GM12891 (cell line): ENCODE measurements at places on chromosomes 11 and 22.
A peak's percentile ranks its signal among the peaks of the same experiment; 100 is the strongest.

DNA sequence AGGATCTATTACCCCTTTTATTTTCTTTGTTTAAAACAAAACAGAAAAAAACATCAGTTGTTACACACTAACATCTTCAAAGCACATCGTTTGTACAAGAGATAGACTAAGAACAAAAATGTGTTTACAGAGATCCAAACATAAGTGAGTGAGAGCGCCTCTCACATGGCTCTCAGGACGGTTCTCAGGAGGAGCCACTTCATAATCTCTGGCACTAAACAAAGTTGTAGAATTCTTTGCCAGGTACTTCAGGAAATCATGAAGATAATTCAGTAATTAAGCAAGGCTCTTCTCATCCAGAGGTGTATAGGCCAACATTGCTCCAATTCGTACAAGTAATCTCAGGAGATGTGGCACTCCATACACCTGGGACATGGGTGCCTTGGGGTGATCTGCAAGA, 29.8 kb downstream of the PDE3B start:
- no peak for DNase-seq

GRCh38 chr11:122304306-122304705, 188.3 kb upstream of the BLID start:
- DNase-seq: no peak

DNA sequence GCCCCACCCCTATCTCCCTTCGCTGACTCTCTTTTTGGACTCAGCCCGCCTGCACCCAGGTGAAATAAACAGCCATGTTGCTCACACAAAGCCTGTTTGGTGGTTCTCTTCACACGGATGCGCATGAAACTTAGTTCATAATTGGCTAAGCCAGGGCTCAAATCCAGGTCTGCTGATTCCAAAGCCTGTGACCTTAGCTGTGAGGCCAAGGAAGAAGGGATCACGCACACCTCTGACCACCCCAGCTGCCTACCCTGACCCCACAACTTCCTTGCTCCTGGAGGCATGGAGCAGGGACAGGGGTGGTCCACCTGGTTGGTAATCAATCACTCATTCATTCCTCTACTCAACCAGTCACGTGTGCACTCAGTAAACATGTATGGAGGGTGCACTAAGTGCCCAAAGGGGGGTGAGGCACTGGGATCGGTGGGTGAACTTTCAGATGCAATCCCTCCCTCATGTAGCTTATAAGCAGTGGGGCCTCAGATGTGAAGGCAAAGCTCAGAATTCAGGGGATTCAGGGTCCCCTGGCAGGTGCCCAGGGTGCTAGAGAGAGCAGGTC, 10.3 kb downstream of the FXYD2 start:
- DNase-seq: no peak

GRCh38 chr22:31676700-31677099, 14.7 kb upstream of the PISD start:
- DNase-seq: peak; percentile 78

GRCh38 chr11:66840317-66841091, 2.7 kb upstream of the RCE1 start:
- no peak for DNase-seq

GRCh38 chr22:31151872-31152271, 8.1 kb upstream of the RNF185 start:
- no peak for DNase-seq

GRCh38 chr22:42437488-42438292, 5.5 kb upstream of the NFAM1 start:
- DNase-seq: peak; percentile 77

DNA sequence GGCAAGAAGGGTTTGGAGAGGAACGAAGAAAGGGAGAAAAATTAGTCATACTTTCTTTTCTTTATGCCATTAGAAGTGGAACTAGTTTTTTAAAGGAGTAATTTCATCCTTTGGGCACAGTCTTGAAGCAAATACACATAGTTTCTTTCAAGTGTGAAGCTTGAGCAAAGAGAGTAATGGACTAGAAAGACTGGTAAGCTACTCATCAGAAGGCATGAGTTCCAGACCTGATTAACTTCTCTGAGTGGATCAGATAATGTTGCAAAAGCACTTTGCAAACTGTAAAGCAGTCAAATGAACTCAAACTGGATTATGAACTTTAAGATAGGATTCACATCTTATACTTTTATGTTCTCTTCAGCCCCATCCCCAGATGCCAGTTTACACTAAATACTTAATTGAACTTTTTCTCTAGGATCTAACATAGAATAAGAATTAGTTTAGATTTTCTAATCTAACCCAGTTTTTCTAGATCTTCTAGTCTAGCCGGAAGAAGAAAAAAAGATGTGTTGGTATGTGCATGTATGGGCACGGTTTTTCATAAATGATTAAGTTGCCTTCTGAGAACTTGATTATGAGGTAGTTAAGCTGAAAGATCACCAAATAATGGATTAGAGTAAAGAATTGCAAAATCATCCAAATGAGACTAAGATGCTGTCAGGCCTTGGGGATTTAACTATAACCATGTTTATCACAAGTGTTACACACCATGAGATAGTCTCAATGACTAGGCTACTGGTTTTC, 2.5 kb downstream of the DDIAS start:
- DNase-seq: no peak

- peak; percentile 96 for DNase-seq
These were observed 12.8 kb downstream of the MACROD1 start for GRCh38 chr11:64152841-64153691.

DNA sequence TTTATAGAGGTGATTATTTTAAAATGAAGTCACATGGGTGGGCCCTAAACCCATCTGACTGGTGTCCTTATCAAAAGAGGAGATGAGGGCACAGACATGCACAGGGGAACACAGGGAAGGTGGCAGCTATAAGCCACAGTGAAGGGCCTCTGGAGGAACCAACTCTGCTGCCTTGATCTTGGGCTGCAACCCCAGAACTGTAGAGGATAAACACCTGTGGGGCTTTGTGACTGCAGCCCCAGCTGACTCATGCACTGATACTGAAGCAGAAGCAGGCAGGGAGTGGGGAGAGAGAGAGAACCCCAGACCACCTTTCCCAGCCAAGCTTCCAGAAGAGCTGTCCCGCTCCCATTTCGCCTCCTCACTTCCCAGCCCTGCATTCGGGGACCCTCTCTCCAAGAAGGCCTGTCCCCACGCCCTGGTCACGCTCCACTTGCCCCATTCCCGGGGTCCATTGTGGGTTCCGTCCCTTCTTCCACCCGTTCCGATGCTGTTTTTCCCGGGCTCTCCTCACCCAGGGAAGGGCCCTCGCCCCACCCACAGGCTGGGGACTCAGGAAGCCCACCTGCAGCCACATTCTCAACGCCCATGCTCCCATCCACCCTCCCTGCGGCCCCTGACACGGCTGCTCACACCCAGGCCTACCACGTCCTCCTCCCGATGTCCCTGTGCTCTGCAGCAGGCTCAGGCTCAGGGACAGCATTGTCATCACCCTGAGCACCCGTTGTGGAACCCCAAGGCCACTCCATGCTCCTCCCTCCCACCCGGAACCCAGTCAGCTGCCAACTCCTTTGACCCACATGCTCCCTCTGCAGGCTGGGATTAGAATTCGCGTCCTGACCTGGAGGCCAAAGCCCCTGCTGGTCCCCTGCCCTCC, 90.8 kb upstream of the SHANK2 start:
- peak; percentile 54 for DNase-seq

DNA sequence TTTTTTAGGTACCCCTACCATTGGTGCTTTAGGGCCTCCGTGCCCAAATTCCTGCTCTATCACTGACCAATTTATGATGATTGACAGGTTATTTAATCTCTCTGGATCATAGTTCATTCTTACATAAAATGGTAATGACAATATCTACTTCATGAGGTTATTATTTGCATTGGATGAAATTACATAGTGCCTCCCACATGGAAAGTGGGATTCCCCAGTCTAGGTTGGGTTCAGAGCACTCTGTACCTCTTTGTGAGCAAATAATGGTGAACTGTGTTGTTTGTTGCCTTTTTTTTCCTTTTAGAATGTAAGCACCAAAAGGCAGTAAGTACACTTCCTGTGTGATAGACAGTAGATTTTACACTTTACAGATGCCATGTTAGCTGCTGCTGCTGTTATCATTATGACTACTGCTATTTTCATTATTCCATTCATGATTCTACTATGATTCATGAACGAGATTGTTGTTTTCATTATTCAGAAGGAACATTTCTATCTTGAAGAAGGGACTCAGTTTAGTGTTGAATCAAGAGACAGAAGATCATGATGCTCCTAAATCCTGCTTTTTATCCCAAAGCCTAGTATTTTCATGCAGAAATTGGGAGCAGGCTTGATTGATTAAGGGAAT, 100.8 kb downstream of the ALX4 start:
- no peak for DNase-seq

DNA sequence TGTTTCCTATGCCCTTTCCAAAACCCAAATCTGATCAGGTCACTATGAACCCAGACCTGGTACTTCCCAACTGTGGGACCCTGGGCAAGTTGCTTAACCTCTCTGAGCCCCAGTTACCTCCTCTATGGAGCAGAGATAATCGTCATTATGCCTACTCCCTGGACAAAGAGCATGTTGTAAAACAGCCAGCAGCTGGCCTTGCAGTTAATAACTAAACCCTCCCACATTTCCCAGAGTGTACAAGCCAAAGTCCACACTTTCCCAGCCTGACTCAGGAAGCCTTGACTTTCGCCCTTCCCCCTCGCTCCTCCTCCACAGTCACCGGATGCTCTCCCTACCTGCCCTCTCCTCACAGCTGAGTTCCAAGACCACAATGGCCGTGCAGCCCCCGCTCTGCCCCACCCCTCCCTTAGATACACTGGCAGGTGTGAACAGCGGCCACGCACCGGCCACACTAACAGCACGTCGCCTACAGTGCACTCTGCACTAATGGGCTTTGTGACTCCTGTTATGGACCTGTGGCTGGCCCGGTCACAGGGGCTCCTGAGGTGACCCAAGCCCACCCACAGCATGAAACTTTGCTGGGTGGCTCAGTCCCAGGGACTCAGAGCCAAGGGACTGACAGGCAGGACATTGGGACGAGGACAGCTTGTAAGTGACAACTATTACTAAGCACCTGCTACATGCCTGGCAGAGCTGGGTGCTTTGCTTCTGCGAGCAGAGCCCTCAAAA, 15.6 kb upstream of the MFNG start:
- DNase-seq: no peak

DNA sequence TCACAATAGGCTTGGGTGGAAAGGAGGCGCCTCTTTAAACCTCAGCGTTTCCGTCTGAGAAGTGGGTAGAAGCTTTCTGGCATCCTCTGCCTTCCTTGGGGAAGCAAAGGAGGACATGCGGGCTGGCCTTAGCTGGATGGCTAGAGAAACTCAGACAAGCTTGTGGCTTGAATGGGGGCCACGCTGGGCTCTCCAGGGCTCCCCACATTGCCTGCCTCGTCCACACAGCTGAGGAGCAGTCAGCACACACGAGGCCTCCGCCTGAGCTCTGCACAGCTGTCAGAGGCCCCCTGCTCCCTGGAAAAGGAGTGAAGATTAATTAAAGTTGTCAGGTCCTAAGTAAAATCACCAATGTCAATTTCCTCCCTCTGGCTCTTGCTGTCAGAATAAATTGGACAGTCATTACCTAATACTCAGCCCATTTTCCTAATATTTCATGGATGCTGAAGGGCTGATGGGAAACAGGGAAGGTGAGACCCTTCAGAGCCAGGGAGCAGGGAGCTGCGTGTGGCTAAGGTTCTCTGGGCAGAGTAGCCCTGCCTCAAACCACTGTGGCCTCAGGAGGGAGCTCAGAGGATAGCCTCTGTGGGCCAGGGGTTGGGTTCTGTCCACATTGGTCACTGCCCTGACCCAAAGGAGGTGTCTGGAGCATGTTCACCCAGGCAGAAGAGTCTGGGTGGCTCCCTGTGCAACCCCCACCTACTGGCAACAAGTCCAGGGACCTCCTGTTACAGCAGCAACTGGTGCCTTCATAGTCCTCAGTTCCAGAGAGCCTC, 118.3 kb upstream of the CD82 start:
- DNase-seq: no peak

DNA sequence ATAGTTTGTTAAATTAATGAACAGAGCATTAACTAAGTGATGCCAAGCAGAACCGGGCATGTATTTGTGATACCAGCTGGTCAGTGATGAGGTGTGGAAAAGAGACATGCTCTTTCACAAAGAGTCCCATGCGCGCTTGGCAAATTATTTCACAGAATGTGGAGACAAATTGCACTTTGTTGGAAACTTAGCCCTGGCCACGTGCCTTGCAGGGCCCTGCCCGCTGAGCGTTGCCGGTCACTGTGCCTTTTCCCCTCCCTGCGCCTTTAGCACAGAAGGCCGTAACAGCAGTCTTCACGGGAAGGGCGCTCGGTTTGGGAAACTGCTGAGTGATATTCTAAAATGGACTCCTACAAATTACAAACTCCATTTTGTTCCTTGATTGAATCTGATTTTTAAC, 235.9 kb downstream of the TBC1D22A start:
- no peak for DNase-seq

GRCh38 chr22:38740116-38740723, 15.6 kb downstream of the SUN2 start:
- DNase-seq: no peak

DNA sequence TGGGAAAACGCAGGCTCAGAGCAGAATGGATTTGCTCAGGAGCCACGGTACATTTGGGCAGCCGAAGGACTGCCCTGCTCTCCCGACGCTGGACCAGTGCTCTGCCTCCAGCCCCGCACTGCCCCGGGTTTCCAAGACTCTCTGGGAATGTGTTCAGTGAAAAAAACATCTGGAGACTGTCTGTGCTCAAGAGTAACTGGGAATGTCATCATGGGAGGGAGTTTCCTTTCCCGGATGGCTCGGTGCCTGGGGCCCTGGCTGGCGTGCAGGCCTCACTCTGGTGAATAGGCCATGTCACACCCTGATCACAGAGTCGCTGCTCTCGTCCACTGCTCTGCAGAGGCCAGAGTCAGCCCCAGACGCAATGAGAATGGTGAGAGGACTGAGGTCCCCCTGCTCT, 9.8 kb upstream of the APOL6 start:
- no peak for DNase-seq

- DNase-seq: no peak
These were observed 1408.4 kb upstream of the TENM4 start for GRCh38 chr11:80849253-80849652.

GRCh38 chr11:16511116-16512114, 155.1 kb upstream of the SOX6 start:
- DNase-seq: no peak

GRCh38 chr11:57491371-57492061, 24.0 kb downstream of the SLC43A1 start:
- DNase-seq: no peak

- DNase-seq: peak; percentile 65
These were observed 111.2 kb upstream of the THY1 start for GRCh38 chr11:119533921-119534736.

DNA sequence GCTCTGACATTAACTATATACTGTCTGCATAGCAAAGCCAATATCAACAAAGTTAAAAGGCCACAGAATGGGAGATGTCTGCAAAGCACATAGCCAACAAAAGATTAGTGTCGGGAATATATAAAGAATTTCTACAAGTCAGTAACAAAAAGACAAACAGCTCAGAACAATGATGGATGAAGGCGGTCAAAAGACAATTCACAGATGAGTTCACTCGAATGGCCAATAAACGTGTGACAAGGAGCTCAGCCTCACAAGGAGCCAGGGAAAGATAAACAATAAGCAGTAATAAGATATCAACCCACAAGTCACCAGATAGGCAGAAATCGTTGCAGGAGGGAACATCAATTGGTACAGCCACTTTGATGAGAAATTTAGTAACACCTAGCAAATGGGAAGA, 106.0 kb upstream of the ISX start:
- DNase-seq: no peak
